Omental fat pad (tissue), 4 donors: ENCODE measurements at places on chromosomes 13 and 19. TPM values are rescaled to one million over a fixed set of nuclear protein-coding genes. Genes with fewer than 3 reads are reported as not detected.

Gene UBA52
- total RNA-seq: 646 TPM

Gene ZNF814
- total RNA-seq: 14.8 TPM

Gene GRWD1
- total RNA-seq: 32.2 TPM

Gene FCHO1
- 3.1 TPM for total RNA-seq

Gene C1QTNF9
- not detected for total RNA-seq

Gene RAB4B
- total RNA-seq: 23.2 TPM

Gene TYROBP
- 490 TPM for total RNA-seq
